ENCODE measurements at places on chromosomes 7 and 10. TPM values are rescaled to one million over a fixed set of nuclear protein-coding genes. Genes with fewer than 3 reads are reported as not detected.

The SMO gene
- 38.6 TPM for total RNA-seq

The PLA2G12B gene
- total RNA-seq, result 1.2 TPM

The FBXL13 gene
- 1.1 TPM for total RNA-seq

The NUTM2A gene
- total RNA-seq, result 3.2 TPM

The TMEM176B gene
- total RNA-seq, result 98.5 TPM

The RP9 gene
- total RNA-seq, result 21.2 TPM

The PTPRN2 gene
- 16.2 TPM for total RNA-seq

- peak; percentile 74 for DNase-seq
Observed at GRCh38 chr10:63520500-63521415, at the start of gene REEP3. REEP3 (plus strand) TSS chr10:63521401; CDS start chr10:63521546, 145 bp downstream.

- no peak for DNase-seq
Observed at GRCh38 chr7:157411580-157411979, 74.8 kb downstream of the DNAJB6 start.

- no peak for DNase-seq
Observed at GRCh38 chr10:36504758-36505157, 620.6 kb upstream of the ANKRD30A start.

DNA sequence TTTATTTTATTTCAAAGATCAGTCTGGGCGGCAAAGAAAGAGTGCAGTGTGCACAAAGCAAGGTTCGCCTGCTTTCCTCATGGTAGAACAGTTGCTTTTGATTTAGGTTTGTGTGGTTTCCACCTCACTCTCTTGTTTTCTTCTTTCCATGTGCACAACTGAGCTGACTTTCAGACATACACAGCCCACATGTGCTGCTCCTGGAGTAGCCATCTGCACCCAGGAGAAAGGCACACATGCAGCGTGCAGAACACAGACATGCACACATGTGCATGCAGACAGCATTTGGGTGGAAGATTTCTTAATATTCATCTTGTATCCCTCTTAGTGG, 302.1 kb downstream of the FZD1 start:
- DNase-seq, result no peak

- DNase-seq, result no peak
Observed at GRCh38 chr7:84085147-84085546, 109.4 kb downstream of the SEMA3A start.

DNA sequence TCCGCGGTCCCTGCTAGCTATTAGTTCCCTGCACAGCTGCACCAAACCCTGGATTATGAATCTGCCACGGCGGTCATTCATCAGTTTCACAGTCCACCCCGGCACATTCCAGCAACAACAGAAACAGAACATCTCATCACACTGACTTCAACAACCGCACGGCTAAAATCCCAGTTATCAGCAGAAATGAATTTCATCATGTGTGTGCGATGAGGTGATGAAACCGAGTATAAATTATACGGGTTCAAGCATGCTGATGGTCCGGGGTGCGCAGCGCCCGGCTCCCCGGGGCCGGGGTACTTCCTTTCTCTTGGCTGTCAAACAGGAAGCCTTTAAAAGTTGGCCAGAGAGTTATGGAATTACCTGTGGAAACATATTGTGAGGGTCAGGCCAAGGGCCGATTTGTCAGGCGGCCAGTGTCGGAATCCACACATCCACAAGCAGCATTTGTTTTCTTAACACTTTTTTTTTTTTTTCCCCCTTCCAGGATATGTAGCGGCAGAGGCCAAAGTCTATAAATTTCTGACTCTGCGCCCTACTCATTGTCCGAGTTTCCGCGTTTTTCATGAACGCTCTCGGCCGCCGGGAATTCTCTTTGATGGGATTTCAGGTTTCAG, 420.9 kb upstream of the MGMT start:
- no peak for DNase-seq

DNA sequence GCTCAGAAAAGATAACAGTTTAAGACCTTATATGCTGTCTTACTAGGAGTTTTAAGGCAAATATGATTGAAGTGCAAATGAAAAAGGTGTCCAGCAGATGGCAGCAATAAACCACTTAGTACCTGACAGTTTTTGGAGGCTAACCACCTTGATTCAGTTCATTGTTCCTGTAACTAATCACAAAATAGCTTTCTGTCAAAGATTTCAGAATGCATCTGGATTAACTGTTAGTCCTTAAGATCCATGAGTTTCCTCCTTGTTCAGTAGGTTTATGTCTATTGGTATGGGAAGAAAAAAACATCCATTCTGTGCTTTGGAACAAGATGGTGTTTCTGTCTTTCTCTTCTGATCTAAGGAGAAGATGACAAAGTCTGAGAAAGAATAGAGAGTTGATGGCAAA, 46.6 kb downstream of the CCSER2 start:
- no peak for DNase-seq

- DNase-seq, result no peak
Observed at GRCh38 chr7:73941836-73942551, 81.0 kb downstream of the TMEM270 start.

- no peak for DNase-seq
Observed at GRCh38 chr7:45918556-45918955, 2.5 kb downstream of the IGFBP3 start.

GRCh38 chr10:102335184-102335583, 60.3 kb upstream of the NFKB2 start:
- DNase-seq, result no peak

DNA sequence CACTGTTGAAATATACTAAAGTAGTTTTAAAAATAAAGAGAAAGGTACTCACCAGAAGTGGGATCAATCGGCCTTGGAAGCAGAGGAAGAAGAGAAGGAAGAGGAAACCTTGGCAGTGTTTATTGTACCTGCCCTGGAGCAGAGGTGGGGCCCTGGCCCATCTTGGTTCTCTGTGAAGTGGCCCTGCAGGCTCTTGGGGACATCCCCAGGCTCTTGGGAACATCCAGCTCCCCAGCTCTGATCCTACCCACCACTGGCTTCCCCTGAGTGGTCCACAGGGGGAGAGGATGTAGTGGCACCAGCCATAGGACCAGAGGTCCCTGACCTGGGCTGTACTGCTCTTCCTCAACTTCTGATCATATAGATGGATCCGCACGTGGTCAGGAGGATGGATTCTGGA, 22.3 kb upstream of the RET start:
- no peak for DNase-seq

DNA sequence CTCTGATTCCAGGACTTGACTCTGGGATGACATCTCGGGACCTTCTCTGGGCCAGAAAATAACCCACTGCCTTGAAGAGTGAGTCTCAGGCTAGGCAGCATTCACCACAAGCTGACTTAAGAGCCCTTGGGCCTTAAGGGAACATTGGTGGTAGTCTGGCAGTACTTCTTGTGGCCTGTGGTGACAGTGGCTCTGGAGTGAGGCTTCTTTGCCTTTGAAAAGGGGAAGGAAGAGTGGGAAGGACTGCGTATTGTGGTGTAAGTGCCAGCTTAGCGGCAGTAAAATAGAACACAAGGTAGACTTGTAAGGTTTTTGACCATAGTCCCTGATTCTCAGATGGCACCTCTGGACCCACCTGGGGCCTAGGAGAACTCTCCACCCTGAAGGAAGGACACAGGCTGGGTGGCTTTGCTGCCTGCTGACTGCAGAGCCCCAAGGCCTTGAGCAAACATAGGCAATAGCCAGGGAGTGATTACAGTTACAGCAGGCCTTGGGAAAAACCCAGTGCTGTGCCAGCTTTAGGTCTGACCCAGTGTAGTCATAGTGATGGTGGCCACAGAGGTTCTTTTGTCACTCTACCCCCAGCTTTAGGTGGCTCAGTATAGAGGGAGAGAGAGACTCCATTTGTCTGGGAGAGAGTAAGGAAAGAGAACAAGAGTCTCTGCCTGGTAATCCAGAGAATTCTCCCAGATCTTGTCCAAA, 483.9 kb downstream of the SH2D4B start:
- DNase-seq, result no peak

DNA sequence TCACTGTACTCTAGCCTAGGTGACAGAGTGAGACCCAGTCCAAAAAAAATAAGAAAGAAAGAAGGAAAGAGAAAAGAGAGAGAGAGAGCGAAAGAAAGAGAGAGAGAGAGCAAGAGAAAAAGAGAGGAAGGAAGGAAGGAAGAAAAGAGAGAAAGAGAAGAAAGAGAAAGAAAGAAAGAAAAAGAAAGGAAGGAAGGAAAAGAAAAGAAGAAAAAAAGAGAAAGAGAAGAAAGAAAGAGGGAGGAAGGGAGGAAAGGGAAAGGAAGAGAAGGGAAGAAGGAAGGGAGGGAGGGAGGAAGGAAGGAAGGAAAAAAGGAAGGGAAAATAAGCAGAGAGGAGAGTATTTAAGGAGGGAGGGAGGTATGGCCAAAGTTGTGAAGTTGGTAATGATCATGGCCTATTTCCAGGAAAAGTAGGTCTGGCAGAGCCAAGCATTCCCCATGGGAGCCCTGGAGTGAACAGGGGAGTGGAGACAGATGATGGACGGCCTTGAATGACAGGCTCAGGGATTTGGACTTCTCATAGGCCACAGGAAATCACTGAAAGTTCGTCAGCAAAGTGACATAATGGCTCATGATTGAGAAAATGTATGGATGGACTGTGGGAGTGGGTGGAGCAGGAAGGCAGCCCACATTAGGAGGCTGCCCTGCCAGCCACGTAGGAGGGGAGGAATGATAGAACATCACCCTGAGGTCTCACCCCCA, 44.8 kb upstream of the CUX1 start:
- no peak for DNase-seq

DNA sequence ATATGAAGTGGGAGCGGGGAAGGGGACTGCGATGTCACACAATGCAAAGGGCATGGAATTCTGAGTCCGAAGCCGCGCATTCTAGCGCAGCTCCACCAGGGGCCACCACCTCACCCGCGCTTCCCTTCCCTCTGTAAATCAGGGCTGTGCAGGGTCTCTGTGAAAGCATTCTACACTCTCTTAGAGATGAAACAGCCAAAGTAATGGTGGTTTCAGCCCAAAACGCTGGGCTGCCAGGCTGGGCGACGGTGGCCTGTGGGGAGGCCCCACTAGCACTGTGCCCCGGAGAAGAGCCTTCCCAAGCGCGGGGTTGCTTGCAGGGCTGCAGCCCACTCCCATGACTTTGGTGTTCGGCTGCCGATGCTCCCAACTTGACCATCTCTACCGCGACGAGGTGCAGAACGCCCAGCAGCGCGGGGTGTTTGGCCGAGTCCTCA, 11.4 kb downstream of the ATG9B start:
- DNase-seq, result no peak

DNA sequence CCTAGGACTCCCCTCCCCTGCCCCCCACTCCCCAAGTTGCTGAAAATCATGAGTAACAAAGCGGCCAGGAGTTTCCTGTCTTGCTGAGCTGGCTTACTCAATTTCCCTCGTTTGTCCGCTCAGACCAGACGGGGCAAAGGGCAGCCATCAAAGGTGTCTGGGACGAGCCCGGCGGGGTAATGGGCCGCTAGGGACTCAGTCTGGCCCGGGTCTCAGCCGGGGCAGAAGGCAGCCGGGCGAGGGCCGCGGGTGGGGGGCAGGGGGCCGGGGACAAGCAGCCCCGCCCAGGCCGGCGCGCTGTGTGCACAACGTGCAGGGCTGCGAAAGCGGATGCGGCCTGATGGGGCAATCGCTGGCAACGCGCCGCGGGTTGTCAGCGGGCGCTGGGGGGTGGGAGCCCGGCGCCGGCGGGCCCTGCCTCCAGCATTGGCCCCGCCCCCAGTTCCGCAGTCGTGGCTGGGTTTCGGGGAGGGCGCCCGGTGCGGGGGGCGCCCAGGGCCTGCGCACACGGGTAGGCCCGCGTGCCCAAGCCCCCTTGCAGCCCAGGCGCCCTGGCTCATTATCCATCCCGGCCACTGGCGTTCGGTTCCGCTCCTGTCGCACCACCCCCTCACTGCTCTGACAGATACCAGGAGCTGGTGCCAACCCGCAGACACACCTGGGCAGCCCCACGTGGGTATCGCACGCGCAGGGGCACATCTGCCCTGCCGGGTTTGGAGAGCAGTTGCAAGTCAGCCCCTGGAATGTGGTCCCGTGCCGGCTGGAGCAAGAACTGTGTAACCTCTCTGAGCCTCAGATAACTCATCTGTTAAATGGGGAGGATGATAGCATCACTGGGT, 35.1 kb downstream of the DNAJB12 start:
- DNase-seq, result peak; percentile 83

- no peak for DNase-seq
Observed at GRCh38 chr10:23065181-23065948, 30.0 kb upstream of the MSRB2 start.

GRCh38 chr7:154287356-154287755, 235.2 kb downstream of the DPP6 start:
- DNase-seq, result no peak

GRCh38 chr7:110386006-110386405, 704.9 kb upstream of the LRRN3 start:
- DNase-seq, result no peak

DNA sequence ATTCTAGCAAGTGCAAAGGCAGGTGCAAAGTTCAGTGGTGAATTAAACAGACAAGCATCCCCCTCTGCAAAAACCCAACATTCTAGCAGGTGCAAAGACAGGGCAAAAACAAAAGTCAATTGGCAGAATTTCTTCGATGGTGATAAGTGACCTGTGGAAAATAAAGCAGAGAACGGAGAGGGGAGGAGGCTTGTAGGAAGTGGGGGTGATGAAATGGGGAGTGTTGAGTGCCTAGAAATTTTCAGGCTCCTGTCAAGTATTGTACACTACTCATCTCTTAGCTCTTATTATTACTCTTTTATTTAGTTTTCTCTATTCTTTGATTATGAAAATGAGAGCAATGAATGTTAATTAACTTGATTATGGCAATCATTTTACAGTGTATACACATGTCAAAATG, 2.4 kb upstream of the CD36 start:
- DNase-seq, result no peak

DNA sequence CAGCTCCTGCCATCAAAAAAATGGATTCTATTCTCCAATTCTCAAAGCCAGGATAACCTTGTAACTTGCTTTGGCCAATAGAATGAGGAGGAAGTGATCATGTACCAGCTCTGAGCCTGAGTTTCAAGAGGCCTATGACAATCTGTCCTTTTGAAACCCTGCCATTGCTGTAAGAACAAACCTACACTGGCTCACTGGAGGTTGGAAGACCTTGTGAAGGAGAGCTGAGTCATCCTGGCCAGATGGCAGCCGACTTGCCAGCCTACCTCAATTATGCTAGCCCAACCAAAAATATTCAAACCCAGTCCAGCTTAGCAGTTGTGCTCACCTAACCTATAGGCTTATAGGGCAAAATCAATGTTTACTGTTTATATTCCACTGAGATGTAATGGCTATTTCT, 93.0 kb downstream of the HGF start:
- DNase-seq, result no peak

GRCh38 chr7:36966039-36966438, 241.7 kb upstream of the AOAH start:
- DNase-seq, result no peak

DNA sequence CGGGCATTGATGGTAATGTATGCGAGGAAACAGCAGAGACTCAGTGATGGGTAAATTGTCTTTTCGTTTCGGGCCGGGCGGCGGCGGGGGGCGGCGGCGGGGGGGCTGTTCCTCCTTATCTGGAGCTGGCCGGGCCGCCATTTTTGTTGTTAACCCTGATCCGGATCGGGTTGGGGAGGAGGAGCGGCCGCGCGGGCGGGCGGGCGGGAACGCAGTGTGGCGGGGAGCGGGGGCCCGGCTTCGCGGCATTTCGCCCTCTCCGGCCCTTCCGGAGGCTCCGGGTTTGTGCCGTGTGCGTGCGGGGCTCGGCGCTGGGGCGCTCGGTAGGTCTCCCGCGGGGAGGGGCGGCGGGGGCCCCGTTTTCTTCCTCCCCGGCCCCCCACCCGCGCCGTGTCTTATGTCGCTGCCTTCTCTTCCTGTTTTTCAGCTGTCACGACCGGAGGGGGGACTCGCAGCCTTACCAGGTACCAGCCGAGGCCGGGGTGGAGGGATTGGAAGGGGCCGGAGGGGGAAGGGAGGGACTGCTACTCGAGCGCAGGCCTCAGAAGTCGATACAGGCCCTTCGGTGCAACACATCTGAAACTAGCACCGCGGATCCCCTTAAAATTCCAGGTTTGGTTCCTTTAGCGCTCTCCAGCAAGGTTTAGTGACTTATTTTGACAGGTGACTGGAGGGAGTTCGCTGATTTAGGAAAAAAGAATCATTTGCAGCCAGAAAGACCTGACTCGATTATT, 820 bp downstream of the WAC start:
- DNase-seq, result peak; percentile 71

All from type B pancreatic cell (in vitro differentiated cells).